ENCODE measurements at places on chromosomes 7 and 10.

DNA sequence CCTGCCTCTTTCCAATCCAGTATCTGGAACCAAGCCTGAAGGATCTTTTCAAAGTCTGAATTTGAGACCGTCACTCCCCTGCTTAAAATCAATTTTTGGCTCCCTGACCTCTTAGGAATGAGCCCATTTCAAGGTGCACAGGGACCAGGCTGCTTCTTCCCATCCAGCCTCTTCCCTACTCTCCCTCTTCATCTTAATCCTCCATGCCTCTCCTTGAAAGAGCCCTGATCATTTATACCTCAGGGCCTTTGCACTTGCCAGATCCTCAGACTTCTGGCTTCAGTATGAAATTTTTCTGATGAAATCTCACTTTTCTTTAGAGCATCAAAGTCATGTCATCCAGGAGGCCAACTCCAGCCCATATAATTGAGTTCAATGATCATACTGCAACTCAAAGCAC is 399.5 kb upstream of the CELF2 start:
- no peak for DNase-seq

- DNase-seq = no peak
These were observed 59.0 kb upstream of the HABP2 start for GRCh38 chr10:113493882-113494301.

GRCh38 chr10:79116801-79117723 is 48.3 kb downstream of the ZMIZ1 start:
- DNase-seq = no peak

DNA sequence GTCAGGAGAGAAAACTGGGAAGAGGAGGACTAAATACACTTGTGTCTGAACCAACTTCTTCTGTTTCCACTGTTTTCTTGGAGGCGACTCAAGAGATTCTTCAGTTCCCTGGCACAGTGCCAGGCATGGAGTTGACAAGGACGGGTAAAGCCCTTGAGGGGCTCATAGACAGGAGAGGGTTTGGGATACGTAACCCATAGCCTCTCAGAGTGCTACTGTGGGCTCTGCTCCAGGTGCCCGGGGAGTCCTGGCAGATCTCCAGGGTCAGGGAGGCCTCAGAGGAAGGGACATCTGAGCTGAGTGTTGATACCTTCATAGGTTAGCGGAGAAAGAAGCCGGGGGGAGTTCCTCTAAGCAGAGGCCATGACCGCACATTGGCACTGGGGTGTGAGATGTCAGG is 42.0 kb downstream of the GALNT17 start:
- DNase-seq = no peak

DNA sequence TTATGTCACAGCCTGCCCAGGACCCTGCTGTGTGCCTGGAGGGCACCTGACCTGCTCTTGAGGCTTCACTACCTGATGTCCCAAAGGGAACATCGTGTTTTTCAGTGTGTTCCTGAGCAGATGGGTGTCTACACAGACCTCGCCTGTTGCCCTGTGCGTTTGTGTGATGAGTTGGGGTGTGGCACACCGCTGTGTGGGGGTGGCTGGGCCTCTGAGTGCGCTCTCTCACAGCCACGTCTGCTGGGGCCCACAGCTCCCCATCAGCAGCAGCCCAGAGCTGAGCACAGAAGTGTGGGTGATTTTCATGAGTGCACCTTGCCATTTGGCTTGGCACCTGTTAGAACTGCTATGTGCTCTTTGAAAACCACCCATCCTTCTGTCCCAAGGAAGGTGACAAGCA is 121.5 kb downstream of the NKX6-2 start:
- no peak for DNase-seq

- DNase-seq = no peak
These were observed 6.0 kb downstream of the PDGFA start for GRCh38 chr7:513521-514166.

DNA sequence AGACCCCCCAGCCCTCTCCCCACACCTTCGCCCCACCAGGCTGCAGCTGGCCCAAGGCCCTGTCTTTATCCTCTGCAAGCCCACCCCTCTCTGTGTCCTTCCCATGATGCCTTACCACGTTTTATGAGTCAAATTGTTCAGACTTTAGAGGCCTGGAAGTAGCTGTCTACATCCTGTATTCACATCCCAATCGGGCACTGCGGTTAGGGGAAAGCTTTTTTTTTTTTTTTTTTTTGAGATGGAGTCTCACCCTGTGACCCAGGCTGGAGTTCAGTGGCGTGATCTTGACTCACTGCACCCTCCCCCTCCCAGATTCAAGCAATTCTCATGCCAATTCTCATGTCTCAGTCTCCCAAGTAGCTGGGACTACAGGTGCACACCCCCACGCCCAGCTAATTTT is 121.5 kb upstream of the SH2B2 start:
- no peak for DNase-seq

GRCh38 chr10:6207658-6208057 is 4.9 kb downstream of the PFKFB3 start:
- DNase-seq = no peak

DNA sequence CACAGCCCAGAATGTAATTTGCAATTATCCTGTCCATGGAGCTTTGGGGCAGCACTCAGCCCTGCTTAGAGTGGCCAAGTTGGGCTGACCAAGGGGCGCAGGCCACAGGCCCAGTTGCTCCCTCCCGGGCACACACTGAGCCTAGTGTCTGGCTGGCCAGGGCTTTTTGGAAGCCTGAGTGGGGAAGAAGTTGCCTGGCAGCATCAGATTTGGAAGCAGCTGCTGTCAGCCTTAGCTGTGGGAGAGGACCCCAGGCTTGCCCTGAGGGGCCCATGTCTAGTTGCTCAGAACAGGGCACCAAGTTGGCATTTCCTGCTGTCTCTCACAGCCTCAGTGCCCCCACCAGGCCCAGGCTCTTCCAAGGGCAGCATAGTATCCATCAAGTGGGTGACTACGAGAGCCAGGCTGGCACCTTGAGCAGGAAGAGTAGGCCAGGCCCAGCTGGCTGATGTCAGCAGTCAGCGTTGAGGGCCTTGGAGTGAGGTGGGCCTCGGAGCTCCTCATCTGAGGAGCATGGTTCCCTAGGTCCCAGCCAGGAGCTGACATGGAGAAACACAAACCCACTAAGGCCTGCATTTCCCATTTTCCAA is 14.4 kb downstream of the ANTXRL start:
- no peak for DNase-seq

DNA sequence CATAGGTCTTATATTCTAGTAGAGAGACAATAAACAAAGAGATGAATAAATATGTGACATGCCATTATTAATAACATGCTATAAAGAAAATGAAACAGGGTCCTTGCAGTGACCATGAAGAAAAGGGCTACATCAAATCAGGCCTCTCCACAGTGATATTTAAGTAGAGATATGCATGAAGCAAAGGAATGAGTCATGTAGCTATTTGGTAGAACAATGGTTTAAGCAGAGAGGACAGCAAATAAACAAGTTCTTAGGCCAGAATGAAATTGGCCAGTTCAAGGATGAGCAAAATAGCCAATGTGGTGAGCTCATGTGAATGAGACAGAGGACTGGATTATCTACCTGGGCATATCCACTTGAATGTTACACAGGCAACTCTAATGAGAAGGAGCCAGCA is 172.2 kb upstream of the FERD3L start:
- DNase-seq = no peak

DNA sequence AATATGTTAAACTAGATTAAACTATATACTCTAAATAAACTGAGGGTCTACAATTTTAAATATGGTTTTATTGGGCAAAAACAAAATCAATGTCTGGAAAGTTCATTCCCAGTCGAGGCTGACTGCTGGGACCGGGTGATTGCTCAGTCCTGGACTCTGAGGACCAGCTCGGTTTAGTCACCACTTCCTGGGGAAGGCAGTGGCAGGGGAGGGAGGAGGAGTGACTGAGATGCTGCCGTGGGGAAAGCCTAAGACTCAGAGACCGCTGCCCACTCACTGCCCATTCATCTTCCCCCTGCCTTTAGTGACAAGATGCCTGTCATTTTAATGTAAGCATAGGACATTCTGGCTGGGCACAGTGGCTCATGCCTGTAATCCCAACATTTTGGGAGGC is 29.0 kb downstream of the ATOH7 start:
- DNase-seq = no peak

DNA sequence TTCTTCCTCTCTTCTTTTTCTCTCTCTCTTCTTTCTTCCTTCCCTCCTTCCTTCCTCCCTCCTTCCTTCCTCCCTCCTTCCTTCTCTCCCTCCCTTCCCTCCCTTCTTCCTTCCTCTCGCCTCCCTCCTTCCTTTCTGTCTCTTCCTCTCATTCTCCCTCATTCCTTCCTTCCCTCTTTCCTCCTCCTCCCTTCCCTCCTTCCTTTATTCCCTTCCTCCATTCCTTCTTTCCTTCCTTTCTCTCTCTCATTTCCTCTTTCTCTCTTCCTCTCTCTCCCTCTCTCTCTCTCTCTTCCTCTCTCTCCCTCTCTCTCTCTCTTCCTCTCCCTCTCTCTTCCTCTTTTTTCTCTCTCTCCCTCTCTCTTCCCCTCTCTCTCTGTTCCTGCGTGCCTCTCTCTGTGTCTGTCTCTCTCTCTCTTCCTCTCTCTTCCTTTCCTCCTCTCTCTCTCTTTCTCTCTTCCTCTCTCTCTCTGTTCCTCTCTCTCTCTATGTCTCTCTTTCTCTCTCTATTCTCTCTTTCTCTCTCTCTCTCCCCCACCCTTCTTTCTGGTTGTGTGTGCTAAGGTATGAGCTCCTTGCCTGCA is 80.1 kb upstream of the PFKP start:
- no peak for DNase-seq

- DNase-seq = no peak
These were observed 390.7 kb downstream of the DPP6 start for GRCh38 chr7:154442939-154443338.

GRCh38 chr7:132440151-132440550 is 136.1 kb downstream of the PLXNA4 start:
- DNase-seq = no peak

GRCh38 chr10:31745612-31746376 is 182.8 kb downstream of the ARHGAP12 start:
- DNase-seq = no peak

DNA sequence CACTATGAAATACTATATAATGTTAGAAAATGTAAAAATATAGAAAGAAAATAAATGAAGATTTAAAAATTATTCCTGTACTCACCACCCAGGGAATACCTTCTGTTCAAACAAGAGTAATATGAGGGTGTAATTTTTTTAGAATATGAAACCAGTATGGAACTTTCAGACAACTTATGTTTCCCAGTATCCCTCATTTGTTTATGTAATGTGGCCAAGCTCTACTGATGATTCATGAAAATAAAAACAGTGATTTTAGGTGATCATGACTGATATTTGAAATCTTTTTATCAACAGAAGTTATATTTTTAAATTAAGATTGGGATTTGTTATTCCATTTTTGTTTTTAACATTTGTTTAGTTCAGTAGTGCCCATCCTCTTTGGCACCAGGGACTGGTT is 18.8 kb downstream of the SLK start:
- no peak for DNase-seq

DNA sequence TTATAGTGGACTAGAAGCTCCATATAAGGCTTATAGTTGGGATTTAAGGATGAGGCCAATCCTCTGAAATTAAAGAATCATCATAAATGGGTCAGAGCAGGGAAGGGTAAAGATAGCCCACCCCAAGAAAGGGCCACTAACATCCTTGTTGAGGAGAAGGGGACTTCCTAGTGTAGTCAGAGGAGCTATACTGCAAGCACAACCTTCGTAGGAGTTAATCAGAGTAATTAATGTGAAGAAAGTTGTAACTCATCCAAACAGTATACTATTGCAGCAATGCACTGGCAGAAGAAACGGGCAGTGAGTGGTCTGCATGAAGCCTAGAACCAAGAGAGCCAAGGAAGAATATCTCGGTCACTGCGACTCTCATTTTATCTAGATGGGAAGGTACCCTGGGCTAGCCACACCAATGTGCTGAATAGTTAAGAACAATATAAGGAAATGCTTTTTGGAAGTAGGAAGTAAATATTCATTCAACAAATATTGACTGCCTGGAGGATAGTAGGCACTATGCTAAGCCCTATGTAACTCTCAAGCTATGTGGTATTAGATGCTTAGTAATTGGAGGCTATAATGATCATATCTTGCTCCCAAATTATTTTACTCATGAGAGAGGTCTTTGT is 13.3 kb downstream of the OTUD1 start:
- DNase-seq = no peak

DNA sequence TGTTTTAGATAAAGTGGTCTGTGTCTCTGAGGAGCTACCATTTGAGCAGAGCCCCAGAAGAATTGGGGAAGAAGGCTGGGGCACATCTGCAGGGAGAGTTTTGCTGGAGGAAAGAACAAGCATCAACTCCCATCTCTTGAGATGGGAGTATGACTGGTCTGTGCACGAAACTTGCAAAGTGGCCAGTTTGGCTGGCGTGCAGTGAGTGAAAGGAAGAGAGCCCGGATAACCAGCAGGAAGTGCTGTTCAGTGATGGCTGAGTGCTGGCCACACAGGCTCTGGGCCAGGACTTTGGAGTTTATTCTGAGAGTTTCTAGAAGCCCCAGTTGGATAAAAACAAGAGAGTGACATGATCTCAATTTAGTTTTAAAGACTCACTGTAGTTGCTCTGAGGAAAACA is 34.4 kb upstream of the SVIL start:
- no peak for DNase-seq

- no peak for DNase-seq
These were observed 101.6 kb downstream of the UBE2H start for GRCh38 chr7:129851174-129851573.

DNA sequence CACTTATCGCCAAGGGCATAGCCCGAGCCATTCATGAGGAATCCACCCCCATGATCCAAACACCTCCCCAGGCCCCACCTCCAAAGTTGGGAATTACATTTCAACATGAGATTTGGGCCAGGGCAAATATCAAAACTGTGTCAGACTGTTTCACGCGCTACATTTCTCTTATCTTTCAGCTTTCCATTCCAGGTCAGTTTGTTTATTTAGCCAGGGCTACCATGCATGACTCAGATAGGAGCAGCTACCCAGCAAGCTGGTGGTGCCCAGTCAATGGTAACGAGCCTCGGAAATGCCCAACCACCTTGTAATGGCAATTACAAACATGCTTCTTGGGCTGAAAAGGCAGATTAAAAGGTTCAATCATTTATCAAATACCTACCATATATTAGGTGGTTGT is 43.6 kb upstream of the BAMBI start:
- DNase-seq = no peak

- no peak for DNase-seq
These were observed 6.0 kb downstream of the ADD3 start for GRCh38 chr10:110013630-110014293.

GRCh38 chr10:101601541-101601940 is 13.4 kb downstream of the DPCD start:
- no peak for DNase-seq

DNA sequence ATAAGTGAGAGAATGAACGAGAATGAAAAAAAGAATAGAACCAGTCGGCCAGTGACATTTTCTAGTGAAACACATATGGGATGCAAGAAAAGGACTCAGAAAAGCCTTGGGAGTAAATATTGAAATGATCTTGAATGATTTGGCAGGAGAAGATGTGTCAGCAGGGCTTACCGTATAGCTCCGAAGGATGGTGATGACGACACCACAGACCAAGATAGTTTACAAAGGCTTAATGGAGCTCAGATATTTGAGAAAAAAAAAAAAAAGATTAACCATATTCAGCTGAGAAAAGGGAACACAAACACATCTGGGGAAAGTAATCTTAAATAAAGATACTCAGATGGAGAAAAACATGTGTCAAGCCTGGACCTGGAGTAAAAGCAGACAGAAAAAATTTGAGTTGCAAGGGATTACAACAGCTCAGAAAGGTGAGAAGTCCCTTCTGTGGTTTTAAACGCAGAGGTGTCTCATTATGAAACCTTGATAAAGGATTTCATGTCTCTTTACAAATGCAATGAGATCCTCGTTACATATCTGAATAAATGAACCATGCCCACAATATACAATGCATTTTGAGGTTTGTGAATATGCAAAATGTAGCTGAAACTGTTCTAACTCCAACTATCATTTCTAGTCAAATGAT is 36.0 kb downstream of the DNAJB9 start:
- DNase-seq = no peak

Data from GDM1 (cell line).